OCI-LY7 (cell line): ENCODE measurements at places on chromosomes 7 and 10. TPM values are rescaled to one million over a fixed set of nuclear protein-coding genes. Genes with fewer than 3 reads are reported as not detected.

Gene SCIN
- total RNA-seq = not detected in 2 replicates

Gene STOX1
- total RNA-seq = 2.5 and 2.6 TPM in 2 replicates

Gene SMKR1
- not detected in 2 replicates for total RNA-seq

Gene MRPL43
- 49.8 and 53.8 TPM in 2 replicates for total RNA-seq

Gene ZNF273
- 23.7 and 28.7 TPM in 2 replicates for total RNA-seq

Gene NXPH1
- total RNA-seq = not detected in 2 replicates

Gene PTPN20
- total RNA-seq = not detected in 2 replicates

Gene IL6
- total RNA-seq = not detected in 2 replicates

Gene MYL10
- total RNA-seq = not detected in 2 replicates

Gene AGAP9
- 7.6 and 8.0 TPM in 2 replicates for total RNA-seq

Gene ST8SIA6
- not detected in 2 replicates for total RNA-seq

Gene PRSS37
- total RNA-seq = not detected in 2 replicates

Gene TMEM229A
- total RNA-seq = not detected in 2 replicates

Gene ZNF107
- total RNA-seq = 92.2 and 97.0 TPM in 2 replicates

Gene CTNNA3
- 0.68 TPM in 1 of 2 replicates, not detected in the other for total RNA-seq

Gene FANK1
- total RNA-seq = not detected in 2 replicates

Gene PRLHR
- not detected in 2 replicates for total RNA-seq

Gene AGFG2
- 15.2 and 17.1 TPM in 2 replicates for total RNA-seq

Gene ATP6V0A4
- total RNA-seq = not detected in 2 replicates

Gene MGAM2
- total RNA-seq = not detected in 2 replicates

Gene CNNM2
- total RNA-seq = 6.6 and 7.9 TPM in 2 replicates

Gene TYW1B
- 6.2 and 7.2 TPM in 2 replicates for total RNA-seq

Gene ETV1
- total RNA-seq = not detected in 2 replicates

Gene EEPD1
- 6.1 and 8.1 TPM in 2 replicates for total RNA-seq

Gene NPY4R
- total RNA-seq = not detected in 2 replicates

Gene LRRD1
- 0.13 and 0.42 TPM in 2 replicates for total RNA-seq

Gene CC2D2B
- total RNA-seq = 0.41 TPM in 1 of 2 replicates, not detected in the other

Gene DLX5
- total RNA-seq = not detected in 2 replicates

Gene GCK
- not detected in 2 replicates for total RNA-seq

Gene FOXP2
- total RNA-seq = not detected in 2 replicates

Gene WDR86
- total RNA-seq = 0.51 and 0.65 TPM in 2 replicates

Gene CRPPA
- not detected in 2 replicates for total RNA-seq

Gene PLEKHS1
- not detected in 2 replicates for total RNA-seq

Gene OR2A7
- not detected in 2 replicates for total RNA-seq

Gene SNCG
- not detected in 2 replicates for total RNA-seq

Gene TPK1
- 11.5 and 12.5 TPM in 2 replicates for total RNA-seq

Gene CYP3A7
- total RNA-seq = not detected in 2 replicates
